ENCODE measurements at places on chromosomes 1 and 21.
A peak's percentile ranks its signal among the peaks of the same experiment; 100 is the strongest.

GRCh38 chr1:19010503-19010902 lies 54.0 kb upstream of the IFFO2 start:
- no peak for DNase-seq

GRCh38 chr1:85608851-85609250 lies 28.3 kb downstream of the CCN1 start:
- no peak for DNase-seq

- peak; percentile 83 for DNase-seq
These were observed 10.4 kb downstream of the DCAF8 start for GRCh38 chr1:160251687-160252526.

- DNase-seq = no peak
These were observed 12.1 kb downstream of the RGS1 start for GRCh38 chr1:192587386-192588266.

DNA sequence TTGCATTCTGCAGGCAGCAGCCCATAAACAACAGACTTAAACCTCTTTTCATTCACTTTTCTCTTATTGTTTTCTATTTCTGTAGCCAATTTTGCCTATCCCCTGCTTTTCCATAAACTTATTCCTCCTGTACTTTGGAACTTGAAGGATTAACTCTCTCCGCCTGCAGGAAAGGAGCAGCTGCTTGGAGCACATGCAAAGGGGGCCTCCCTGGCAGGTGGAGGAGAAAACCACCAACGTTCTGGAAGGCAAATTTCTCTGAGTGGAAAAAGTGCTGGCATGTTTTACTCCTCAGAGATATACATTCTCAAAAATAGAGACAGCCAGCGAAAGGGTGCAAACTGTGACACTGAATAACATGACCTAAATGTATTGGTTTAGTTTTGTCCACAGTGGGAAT lies 33.6 kb downstream of the RGS21 start:
- no peak for DNase-seq
